ENCODE measurements at places on chromosomes 11 and 22.
A peak's percentile ranks its signal among the peaks of the same experiment; 100 is the strongest.

DNA sequence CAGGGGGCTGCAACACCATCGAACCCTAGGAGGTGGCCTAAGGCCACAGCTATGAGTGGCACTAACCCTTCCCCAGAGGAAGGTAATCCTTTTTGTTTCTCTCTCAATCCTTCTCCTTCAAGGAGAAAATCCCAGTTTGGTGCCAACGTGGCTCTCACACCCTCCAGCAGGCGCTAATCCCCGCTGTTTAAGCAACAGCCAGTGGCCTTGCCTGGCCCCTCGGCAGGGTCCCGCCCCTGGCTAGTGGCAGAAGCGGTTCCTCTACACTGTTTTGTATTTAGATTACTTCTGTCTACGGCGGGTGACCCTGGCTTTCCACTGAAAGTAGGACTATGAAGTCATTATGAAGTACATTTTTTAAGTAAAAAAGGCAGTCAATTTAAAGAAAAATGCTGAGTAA, 15.5 kb downstream of the GNAZ start:
- no peak for DNase-seq
- peaks cover 12% of the 10 kb centered on the region for H3K4me1 ChIP-seq
- no peak overlapping the region for H3K27ac ChIP-seq

- H3K27ac ChIP-seq = no peak overlapping the region
- DNase-seq = no peak
- peaks cover 2% of the 10 kb centered on the region for H3K4me1 ChIP-seq
- no peaks in the 10 kb centered on the region for H3K36me3 ChIP-seq
- H3K4me3 ChIP-seq = no peak overlapping the region
- no peaks in the 10 kb centered on the region for H3K27me3 ChIP-seq
These were observed 21.0 kb upstream of the UBASH3B start for GRCh38 chr11:122634501-122634900.

- no peak for DNase-seq
- peaks cover 20% of the 10 kb centered on the region for H3K36me3 ChIP-seq
- no peak overlapping the region for H3K4me3 ChIP-seq
- H3K27me3 ChIP-seq = no peaks in the 10 kb centered on the region
These were observed 35.4 kb upstream of the SORL1-AS1 start for GRCh38 chr11:121488170-121488569.

- DNase-seq = no peak
- H3K4me1 ChIP-seq = peaks cover 31% of the 10 kb centered on the region
- H3K36me3 ChIP-seq = peaks cover 2% of the 10 kb centered on the region
- H3K4me3 ChIP-seq = peak overlapping the region; percentile 87
These were observed 626 bp upstream of the LIMK2 start for GRCh38 chr22:31211482-31211861.

All from mesothelial cell of epicardium (in vitro differentiated cells).